ENCODE measurements at places on chromosomes 11 and 22.
A peak's percentile ranks its signal among the peaks of the same experiment; 100 is the strongest.

- no peak overlapping the region for H3K4me3 ChIP-seq
- no peaks in the 10 kb centered on the region for H3K27me3 ChIP-seq
- no peak for DNase-seq
- no peak overlapping the region for H3K27ac ChIP-seq
- no peaks in the 10 kb centered on the region for H3K36me3 ChIP-seq
These were observed 997.8 kb upstream of the RAG2 start for GRCh38 chr11:37595845-37596244.

DNA sequence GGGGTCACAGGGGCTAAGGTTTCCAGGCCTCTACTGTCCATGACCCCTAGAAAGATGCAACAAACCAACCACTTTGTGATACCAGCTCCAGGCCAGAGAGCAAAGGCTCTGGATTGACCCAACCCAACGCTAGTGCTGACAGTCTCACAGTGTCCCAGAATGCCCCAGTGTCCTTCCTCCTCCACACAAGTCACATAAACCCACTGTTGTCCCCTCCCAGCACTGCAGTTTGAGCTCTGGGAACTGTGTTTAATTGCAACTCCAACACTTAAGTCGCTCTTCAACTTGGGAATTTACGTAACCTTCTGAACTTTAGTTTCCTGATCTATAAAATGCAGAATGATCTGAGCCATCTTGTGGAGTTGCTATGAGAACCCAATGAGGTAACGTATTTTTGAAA lies 47.5 kb downstream of the PC start:
- no peaks in the 10 kb centered on the region for H3K36me3 ChIP-seq
- no peak for DNase-seq
- peaks cover 14% of the 10 kb centered on the region for H3K4me1 ChIP-seq
- no peak overlapping the region for H3K27ac ChIP-seq
- no peak overlapping the region for H3K4me3 ChIP-seq

- peak overlapping the region; percentile 21 for H3K4me3 ChIP-seq
- DNase-seq = no peak
- no peaks in the 10 kb centered on the region for H3K27me3 ChIP-seq
- peak overlapping the region; percentile 100 for H3K27ac ChIP-seq
- no peaks in the 10 kb centered on the region for H3K36me3 ChIP-seq
- H3K4me1 ChIP-seq = peaks cover 88% of the 10 kb centered on the region
These were observed 85.9 kb upstream of the PPARA start for GRCh38 chr22:46064228-46064965.

DNA sequence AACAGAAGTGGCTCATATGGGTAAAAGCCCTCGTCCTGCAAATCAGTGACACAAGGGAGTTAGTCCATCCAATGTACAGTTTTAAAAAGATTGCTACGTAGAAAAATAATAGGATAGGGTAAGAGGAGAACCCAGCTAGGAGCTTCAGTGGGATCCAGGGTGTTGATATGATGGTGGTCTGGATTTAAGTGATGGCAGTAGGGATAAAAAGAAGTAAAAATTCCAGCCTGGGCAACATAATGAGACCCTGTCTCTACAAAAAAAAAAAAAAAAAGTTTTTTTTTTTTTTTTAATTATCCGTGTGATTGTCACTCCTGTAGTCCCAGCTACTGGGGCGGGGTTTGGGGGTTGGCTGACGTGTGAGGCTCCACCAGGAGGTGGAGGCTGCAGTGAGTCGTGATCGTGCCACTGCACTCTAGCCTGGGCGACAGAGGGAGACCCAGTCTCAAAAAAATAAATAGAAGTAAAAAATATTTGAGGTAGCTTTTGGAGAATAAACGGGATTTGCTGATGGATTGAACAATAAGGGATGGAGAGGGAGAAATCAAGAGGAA lies 7.0 kb upstream of the L3MBTL2 start:
- H3K36me3 ChIP-seq = no peaks in the 10 kb centered on the region
- peak overlapping the region; percentile 78 for H3K4me3 ChIP-seq
- no peak for DNase-seq
- H3K27me3 ChIP-seq = no peaks in the 10 kb centered on the region

DNA sequence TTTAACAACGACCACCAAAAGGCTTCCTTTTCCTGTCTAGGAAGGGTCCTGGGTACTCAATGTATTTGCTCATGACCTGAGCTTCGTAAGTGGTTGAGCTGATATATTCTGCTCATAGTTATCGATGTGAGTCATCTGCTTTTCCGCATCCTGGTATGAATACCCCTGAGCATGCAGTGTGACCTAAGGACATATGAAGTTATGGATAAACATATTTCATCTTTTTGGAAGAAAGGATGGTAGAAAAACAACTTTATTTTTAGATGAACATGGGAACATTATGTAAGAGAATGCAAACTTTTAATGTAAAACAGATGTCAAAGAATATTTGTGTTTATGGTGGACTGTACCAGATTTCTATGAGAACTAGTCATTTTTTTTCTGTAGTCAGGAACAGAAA lies 28.4 kb downstream of the TRPC6 start:
- H3K27ac ChIP-seq = no peak overlapping the region
- H3K36me3 ChIP-seq = no peaks in the 10 kb centered on the region
- H3K27me3 ChIP-seq = no peaks in the 10 kb centered on the region
- DNase-seq = no peak
- H3K4me3 ChIP-seq = no peak overlapping the region
- H3K4me1 ChIP-seq = no peaks in the 10 kb centered on the region

DNA sequence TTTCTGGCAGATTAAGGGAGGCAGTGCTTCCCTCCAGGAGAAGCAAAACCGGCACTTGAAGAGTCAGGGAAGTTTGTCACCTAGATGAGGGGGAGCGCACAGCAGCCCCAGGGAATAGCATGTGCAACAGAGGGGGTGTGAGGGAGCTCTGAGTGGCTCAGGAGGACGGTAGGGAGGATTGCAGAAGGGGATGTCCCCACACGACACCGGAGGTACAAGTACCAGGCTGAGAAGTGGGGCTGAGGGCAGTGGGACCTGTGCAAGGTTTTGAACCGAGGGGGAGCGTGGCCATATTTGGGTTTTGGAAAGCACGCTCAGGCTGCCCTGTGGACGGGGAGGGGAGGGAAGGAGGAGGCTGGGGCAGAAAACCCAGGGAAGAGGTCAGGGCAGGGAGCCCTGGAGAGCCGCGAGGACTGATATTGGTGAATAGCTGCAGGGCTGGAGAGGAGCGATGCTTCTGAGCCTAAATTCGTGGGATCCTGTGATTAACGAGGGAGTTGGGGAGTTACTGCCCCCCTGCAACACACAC lies 17.9 kb upstream of the TMPRSS6 start:
- DNase-seq = no peak
- no peak overlapping the region for H3K4me3 ChIP-seq
- peaks cover 5% of the 10 kb centered on the region for H3K4me1 ChIP-seq
- H3K27me3 ChIP-seq = no peaks in the 10 kb centered on the region
- H3K27ac ChIP-seq = no peak overlapping the region

Measured in vagina (tissue), 2 donors.